ENCODE measurements at places on chromosomes 7 and 10.
A peak's percentile ranks its signal among the peaks of the same experiment; 100 is the strongest.

DNA sequence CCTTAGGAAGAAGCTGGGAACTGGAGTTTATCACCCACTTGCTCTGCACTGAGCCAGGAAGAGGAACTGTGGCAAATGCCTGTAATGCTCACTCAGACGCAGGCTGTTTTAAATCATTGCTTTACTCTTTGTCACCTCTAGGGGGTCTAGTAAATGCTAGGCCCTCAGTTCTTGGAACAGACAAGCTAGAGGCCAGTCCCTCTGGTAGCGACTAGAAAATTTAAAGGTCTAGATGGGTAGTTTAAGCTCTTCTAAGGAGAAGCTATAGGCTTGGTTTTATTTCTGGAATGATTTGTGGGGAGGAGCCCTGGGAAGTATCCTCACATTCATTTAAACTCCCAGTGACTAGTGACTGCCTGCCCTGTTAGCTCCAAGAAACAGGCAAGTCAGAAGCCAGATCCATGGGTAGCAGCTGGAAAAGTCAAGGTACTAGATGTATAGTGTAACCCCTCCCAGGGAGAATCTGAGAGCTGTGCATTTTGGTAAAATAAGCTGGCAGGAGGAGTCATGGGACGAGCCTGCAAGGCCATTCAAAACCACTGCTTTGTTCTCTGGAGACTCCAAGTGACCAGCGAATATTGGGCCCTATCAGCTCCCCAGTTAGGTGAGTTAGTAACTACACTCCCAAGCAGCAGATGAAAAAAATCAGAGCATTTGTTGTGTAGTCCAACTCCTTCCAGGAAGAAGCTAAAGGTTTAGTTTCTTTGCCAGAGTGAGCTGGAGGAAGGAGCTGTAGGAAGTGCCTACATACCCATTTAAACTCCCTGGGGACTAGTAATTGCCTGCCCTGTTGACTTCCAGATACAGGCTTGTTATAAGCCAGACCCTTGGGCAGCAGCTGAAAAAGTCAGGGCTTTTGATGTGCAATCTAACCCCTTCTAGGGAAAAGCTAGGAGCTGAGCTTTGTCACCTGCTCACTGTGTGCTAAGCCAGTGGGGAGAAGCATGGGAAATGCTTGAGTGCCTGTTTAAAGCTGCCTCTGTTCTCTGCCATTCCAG is 68.9 kb downstream of the DYNC1I1 start:
- DNase-seq: peak; percentile 5

- no peak for DNase-seq
Observed at GRCh38 chr7:24734306-24734705, 23.0 kb downstream of the GSDME start.

- no peak for DNase-seq
Observed at GRCh38 chr10:14383266-14383665, 52.5 kb upstream of the FRMD4A start.

- no peak for DNase-seq
Observed at GRCh38 chr10:45419676-45420025, 45.6 kb downstream of the ALOX5 start.

GRCh38 chr7:3063016-3063753 is 19.5 kb upstream of the CARD11 start:
- DNase-seq: no peak

- no peak for DNase-seq
Observed at GRCh38 chr10:80265740-80266512, 23.5 kb downstream of the MAT1A start.

GRCh38 chr7:39465055-39465929 is 100.9 kb upstream of the YAE1 start:
- DNase-seq: peak; percentile 80

DNA sequence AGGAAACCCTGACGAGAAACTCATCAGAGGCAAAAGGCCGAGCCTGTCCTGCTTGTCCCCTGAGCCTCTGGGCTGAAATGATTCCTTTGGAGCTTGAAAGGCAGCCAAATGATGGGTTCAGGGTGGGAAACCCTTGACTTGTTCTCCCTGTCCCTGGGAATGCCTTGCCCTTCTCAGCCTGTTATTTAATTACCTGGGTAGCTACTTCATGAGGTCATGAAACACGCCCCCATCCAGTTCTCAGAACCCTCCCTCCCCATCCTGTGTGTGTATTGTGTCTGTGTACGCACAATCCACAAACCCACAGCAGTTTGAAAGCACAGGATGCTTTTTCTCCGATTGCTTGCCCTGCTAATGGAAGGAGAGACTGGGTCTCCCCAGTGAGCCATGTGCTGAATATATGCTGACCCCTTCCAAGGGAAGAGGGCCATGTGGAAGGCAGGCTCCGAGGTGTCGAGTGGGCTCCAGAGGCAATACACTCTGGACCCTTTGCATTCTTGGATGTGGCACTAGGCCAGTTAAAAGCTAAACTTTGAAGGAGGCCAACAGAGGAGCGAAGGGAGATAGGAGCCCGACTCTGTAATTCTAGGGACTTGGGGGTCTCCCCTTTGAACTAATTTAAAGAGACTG is 10.6 kb downstream of the DUSP5 start:
- DNase-seq: no peak

DNA sequence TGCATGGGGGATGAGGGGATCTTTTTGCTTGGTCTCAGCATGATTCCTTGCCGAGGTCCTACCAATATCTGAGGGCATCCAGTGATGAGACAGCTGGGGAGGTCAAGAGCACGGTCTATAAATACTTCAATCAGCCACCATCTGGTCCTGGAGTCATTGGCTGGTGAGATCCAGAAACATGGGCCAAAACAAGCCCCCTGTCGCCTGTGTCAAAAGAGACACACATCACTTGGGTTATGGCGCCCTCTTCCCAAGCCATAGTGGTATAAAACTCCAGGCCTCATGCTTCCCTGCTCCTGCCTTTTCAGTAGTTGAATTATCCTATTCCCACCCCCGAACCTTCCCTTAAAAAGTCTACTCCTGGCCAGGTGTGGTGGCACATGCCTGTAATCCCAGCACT is 60.9 kb downstream of the SLC35B4 start:
- peak; percentile 61 for DNase-seq

DNA sequence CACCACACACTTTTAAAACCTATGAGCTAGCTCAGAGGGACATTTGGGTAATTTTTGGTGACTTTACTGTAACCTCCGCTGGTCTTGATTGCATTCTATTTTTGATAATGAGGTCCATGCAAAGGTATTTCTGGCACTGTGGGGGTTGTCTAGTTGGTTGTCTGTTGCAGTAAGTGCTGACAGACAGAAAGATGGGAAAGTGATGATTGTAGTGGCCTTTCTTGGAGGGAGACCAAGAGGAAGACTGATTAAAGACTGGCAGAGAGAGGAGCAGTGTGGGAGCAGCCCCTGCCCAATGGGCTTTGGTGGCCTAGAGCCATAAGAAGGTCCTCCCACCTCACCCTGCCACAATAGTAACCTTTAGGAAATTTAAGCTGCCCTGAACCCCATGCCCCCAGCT is 173.4 kb upstream of the CTBP2 start:
- DNase-seq: no peak

DNA sequence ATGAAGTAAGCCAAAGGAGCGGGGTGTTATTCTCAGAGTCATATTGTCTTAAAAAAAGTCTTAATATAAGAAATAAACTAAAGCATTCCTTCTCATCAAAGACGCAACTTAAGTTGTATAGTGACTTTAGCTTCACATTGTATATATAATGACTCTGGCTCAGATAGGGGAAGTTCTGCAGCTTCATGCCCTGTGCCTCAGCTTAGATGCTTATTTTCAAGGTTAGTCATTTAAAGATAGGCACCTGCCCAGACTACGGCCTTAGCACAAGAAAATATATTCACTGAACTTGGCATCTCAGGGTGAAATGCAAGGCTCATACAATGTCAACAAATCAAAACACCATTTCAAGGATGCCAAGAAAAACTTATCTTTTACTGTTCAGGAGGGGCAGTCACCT is 52.8 kb upstream of the DNAJB12 start:
- no peak for DNase-seq

- DNase-seq: no peak
Observed at GRCh38 chr10:97261656-97262055, 30.8 kb downstream of the ARHGAP19 start.

- no peak for DNase-seq
Observed at GRCh38 chr7:106450716-106451115, 165.9 kb upstream of the NAMPT start.

- DNase-seq: no peak
Observed at GRCh38 chr10:84205853-84206525, 11.7 kb downstream of the CDHR1 start.

DNA sequence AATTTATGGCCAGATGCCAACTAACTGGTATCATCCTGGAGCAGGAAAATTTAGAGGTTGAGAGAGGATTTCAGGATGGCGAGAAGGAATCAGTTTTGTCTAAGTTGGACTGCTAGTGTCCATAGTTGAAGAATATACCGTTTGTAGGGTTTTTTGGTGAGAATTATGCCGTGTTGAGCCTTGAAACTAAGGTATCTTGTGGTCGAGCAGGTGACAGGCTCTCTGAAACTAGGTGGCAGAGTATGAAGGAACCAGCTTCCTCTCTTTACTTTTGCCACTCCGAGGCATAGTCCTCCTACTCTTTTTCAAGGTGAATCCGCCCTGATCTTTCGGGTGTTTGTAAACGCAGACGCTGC is 9.7 kb downstream of the MDFIC start:
- DNase-seq: no peak

DNA sequence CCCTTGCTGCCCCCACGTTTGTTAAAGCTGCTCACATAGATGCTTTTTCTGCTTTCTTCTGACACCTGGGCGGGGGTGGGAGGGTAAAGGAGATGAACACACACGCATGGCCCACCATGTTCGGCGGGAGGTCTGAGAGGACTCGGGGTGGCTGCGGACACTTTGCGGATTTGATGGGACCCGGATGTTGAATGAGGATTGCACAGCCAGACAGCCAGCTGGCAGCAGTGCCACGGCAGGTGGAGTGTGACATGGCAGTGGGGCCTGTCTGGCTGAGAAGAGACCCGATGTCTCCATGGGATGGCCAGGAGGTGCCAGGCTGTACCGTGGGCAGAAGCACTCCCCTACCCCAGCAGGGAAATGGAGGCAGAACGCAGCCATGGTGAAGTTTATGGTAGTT is 31.2 kb downstream of the PPP2R2D start:
- no peak for DNase-seq

DNA sequence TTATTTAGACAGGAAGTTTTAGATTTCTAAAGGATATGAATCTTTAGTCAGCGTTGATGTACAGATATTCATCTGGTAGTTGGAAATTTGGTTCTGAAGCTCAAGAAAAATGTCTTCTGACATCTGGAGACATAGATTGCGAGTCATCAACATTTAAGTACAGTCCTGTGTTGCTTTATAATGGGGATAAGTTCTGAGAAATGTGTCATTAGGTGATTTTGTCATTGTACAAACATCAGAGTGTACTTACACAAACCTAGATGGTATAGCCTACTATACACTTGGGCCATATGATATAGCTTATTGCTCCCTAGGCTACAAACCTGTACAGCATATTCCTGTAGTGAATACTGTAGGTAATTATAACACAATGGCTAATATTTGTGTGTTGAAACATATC is 49.6 kb upstream of the UBN2 start:
- no peak for DNase-seq

DNA sequence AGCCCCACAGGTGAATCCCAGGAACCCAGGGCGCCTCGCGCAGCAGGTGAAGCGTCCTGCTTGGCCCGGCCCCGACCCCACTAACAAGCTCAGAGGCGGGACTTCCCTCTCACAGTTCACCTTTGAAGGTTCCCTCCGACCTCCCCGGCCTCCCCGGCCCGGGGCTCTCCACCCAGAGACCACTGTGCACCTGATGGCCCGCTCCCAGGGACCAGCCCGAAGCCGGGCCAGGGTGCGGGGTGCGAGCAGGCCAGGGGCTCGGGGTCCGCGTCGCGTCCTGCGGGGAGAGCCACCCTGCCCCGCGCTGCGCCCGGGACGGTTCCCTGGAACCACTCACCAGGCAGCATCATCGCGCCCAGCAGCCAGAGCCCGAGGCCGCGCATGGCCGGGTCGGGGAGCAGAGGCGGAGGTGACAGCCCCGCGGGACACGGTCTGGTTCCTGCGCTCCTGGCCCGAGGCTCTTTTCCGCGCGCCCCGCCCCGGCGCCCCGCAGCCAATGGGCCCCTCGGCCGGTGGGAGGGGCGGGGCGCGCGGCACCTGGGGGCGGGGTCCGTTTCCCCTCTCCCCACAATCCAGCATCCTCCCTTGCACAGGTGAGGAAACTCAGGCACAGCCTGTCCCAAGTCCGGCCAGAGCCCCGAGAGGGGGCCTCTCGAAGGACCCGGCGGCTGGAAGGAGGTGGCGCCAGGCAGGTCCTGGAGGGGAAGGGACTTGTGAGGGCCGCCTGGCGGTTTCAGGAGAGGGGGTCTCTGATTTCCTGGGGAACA is at the start of gene ADAM8:
Gene ADAM8 (minus strand): TSS at position 434 of the 767 bp plus-strand sequence. CDS start 51 bp downstream, at position 383.
- DNase-seq: peak; percentile 14

GRCh38 chr7:36038063-36038721 is 114.9 kb upstream of the EEPD1 start:
- DNase-seq: no peak

DNA sequence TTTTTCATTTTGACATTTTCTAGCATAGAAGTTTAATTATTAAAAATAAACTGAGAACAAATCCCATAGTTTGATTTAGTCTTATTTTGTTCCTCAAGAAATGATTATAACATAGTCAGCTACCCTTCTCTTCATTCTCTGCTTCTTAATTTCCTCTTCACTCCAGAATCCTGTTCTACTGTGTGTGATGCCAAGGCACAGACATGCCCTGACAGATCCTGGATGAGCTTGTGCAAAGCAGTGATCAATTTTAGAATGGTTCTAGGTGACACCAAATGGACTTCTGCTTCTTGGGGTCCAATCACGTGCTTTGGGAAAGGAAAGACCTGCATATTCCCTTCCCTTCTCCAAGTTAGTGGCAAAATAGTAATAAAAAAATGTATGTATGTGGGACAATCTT is 665.6 kb downstream of the MAGI2 start:
- DNase-seq: no peak

GRCh38 chr10:49688261-49688846 is 8.9 kb downstream of the C10orf53 start:
- no peak for DNase-seq

DNA sequence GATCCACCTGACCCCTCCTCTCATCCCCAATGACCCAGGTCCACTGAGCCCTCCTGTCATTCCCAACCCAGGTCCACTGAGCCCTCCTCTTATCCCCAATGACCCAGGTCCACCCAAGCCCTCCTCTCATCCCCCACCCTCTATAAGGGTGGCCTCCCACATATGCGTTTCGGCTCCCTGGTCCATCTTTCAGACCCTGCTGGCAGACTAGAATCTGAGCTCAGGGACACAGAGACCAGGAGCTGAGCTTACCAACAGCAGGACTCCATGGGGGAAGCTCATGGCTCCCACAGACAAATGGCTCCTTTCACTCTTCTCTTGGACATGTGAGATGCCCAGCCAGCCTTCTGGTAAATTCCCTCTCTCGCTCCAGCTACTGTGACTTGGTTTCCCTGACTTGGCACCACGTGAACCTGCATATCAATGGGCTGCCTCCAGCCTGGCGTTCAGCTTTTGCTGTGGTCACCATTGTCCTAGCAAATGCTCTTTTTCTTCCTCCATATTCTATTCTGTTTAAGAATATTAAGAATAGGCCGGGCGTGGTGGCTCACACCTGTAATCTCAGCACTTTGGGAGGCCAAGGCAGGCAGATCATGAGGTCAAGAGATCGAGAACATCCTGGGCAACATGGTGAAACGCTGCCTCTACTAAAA is 24.8 kb upstream of the INPP5A start:
- DNase-seq: no peak
